Fibroblast of skin of right quadriceps (primary cell): ENCODE measurements at places on chromosomes 13 and 19.

DNA sequence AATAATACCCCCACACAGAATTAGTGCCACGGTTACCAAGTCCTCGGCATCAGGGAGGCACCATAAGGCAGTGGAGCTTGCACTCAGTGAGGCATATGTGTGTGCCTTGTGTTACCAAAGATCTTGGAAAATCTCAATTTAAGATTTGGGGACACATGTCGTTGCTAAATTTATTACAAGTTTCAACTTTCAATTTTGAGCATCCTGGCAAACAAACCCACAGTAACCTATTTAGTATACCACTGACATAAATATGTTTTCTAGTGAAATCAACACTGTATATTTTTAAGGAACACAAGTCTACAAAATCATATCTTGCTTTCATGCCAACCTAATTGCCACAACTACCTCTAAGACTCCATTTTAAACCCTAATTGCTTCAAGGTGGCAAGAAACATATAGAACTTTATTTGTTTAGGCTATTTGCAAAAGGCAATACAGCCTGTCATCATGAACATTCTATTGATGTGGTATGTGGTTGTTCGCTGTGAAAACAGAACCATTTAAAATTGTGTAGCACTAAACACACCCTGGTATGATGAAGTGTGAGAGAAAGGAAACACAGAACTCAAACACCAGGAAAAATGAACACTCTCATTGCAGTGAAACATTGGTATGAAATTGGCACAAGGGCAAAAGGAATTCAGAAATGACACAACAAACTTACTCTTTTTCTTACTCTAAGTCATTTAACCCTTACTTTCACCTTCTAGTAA, 531.1 kb downstream of the IRS2 start:
- peak; percentile 40 for DNase-seq

DNA sequence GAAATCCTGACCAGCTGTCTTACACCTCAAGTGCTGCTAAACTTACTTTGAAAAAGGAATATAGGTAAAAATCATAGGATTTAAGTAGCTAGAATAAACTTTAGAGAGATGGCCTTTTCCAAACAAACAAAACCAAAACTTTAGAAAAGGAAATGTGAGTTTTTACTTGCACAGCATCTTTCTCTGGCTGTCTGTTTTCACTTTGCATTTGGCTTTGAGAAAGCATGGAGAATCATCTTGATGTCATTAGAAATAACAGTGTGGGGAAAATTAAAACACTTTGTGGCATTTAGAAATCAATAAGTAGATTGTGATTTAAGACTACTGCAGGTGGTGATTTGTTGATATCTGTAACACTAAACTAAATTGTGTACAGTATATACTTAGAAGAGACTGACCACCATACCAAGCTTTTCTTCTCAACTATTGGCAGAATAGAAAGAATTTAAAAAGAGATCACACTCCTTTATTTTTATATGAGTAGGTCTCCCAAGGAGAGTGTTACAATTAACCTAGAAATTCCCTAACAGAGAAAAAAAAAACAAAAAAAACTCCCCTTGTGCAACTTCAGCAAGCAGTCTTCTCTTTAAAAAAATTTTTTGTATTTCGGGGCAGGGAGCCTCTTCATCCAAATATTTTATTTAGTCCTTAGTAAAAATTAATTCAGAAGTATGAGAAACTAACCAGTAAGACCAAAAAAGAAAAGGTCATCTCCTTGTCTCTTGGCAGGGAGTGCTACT, 6.1 kb downstream of the WDFY2 start:
- no peak for DNase-seq

GRCh38 chr13:32905063-32905863, 111.0 kb upstream of the KL start:
- peak; percentile 64 for DNase-seq

DNA sequence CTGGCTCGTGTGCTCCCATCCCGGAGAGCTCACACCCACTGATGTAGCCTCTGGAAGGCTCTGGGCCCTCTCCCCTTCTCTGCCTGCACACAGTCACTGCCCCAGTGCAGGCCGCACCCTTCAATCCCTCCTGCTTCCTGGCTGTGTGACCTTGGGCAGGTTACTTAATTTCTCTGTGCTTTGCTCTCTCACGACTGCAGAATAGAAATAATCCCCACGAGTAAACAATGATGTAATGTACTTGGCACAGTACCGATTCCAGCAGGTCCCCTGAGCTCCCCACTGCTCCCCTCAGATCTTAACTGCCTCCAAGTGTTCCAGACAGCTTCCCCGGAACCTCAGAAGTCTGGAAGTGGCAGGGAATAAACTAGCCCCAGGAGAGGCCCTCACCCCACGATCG, 16.1 kb downstream of the LIG1 start:
- no peak for DNase-seq

DNA sequence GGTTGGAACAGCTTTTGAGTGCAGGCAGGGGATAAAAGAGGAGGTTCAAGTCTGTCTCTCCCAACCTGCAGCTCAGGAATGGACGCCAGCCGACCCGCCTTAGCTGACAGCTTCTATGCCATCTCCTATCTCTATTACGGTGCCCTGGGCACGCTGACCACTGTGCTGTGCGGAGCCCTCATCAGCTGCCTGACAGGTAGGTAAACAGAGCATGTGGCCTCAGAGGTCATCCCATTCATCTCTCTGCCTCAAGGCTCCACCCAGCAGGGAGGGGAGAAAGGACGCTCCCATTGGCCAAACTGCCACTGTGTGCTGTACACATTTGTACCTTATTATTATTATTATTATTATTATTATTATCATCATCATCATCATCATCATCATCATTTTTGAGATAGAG, 16.5 kb downstream of the SLC5A5 start:
- no peak for DNase-seq

- peak; percentile 57 for DNase-seq
Measured at GRCh38 chr13:34410678-34411077, 531.4 kb upstream of the NBEA start.

- DNase-seq, result no peak
Measured at GRCh38 chr19:52789440-52789839, 2.8 kb upstream of the ZNF600 start.

DNA sequence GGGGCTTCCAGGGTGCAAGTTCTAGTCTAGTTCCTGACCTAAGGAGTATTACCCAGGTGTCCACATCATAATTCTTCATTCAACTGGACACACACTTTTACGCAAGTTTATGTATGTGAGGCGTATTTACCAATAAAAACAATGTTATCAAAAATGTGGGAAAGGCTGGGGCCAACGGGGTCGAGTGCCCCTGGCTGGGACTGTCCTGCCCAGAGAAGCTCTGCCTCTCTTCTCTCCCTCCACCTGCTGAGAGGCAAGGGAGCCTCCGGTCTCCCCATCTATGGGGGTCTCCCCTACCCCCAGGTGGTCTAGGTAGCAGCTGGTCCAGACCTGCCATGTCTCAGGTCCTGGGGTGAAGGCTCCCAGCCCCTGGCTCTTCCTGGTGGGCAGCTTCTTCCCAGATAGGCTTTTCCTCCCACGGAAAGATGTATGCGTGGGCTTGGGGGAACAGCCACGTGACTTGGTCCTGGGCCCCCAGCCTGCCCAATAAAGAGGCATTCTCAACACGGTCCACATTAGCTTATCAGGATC, 132.4 kb downstream of the USP12 start:
- DNase-seq, result no peak

- DNase-seq, result no peak
Measured at GRCh38 chr19:39128516-39129079, 3.0 kb downstream of the PAK4 start.

DNA sequence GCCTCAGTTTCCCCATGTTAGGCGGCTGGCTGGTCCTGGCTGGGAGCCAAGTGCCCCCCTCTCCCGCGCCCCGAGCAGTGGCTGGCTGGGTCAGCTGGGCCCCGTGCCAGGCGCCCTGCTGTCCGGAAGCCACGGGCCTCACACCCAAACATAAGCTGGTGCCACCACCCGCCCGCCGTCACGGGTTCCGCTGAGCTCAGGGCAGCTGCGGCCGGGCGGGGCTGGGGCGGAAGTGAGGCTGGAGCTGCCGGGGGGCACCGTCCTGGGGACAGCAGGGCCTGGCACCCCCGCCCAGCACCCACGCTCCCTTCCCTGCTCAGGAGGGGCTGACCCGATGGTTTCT, 19.3 kb downstream of the HCN2 start:
- DNase-seq, result no peak

- no peak for DNase-seq
Measured at GRCh38 chr19:963486-963951, 20.6 kb upstream of the WDR18 start.

GRCh38 chr19:10899151-10899653, 27.8 kb downstream of the CARM1 start:
- DNase-seq, result no peak

DNA sequence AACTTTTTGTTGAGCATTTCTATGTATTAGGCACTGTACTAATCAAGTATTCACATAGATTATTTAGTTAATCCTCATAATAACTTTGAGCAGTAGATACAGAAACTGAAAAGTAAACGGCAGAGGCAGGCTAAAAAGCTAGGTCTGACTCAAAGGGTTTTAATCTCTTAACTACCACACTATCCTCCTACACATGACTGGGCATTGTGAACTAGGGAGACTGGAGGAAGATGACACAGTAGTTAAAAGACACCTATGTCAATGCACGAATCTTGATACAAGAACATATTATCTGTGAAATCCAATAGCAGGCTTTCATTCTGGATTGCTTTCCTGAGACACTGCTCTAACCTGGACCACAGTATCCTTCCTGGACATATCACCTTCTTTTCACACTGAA, 36.3 kb downstream of the MICU2 start:
- no peak for DNase-seq

- no peak for DNase-seq
Measured at GRCh38 chr13:79060216-79060615, 345.8 kb downstream of the RBM26 start.

GRCh38 chr13:49113526-49114286, 106.4 kb upstream of the MLNR start:
- DNase-seq, result peak; percentile 53

DNA sequence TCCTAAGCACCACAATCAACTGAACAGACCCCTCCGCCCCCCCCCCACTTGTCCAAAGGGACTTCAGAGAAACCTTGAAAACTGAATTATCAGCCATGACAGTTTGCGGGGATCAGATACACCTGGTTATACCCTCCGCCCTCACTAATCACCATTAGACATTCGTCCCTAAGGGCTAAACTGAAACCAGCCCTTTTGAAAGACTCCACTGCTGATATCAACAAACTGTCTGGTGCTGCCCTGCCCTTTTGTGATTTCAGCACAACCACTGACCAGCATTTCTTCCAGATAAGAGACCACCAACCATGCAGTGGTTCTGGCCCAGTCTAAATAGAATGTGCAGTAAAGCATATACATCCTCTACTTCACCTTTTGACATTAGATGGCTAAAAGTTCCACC, 1422.9 kb downstream of the EFNB2 start:
- no peak for DNase-seq

- DNase-seq, result no peak
Measured at GRCh38 chr19:17423429-17424208, 3.8 kb downstream of the MVB12A start.

DNA sequence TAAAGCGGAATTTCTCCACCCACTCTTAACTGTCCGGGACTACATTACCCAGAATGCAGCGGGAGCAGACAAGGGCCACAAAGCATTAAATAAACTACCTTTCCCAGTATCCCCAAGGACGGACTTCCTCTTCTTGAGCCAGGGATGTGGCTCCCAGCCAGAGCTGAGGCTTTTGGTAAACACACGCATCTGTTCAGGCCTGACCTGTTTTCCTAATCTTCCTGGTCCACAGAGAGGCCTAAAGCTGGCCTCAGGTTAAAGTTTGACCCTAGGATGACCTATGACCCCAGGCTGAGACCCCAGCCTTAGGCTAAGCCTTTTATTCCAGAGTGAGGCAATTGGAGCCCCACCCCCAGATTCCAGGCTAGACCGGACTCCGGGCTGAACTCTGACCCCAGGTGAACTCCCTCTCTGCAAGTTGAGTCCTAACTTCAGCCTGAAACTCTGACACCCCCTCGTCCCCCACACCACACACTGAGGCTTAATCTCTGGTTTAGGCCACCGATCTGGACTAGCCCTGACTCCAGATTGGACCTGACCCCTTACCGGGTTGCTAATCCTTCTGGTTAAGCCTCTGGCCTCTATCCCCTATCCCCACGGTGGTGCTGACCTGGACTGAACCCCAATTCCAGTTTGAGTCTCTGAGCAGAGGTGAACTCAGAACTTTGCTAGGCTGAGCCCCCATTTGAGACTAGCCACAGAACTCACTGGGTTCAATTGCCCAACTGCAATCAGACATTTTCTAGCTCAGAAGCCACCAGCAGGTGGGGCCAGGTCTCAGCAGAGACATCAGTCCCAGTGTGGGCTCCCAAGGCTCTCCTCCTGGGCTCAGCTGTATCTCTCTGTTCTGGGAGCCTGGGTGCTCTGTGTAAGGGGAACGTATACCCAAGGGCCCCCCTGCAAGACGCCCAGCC, 750 bp upstream of the GPR108 start:
- peak; percentile 86 for DNase-seq

GRCh38 chr13:87123987-87124784, 547.0 kb upstream of the SLITRK5 start:
- peak; percentile 99 for DNase-seq

DNA sequence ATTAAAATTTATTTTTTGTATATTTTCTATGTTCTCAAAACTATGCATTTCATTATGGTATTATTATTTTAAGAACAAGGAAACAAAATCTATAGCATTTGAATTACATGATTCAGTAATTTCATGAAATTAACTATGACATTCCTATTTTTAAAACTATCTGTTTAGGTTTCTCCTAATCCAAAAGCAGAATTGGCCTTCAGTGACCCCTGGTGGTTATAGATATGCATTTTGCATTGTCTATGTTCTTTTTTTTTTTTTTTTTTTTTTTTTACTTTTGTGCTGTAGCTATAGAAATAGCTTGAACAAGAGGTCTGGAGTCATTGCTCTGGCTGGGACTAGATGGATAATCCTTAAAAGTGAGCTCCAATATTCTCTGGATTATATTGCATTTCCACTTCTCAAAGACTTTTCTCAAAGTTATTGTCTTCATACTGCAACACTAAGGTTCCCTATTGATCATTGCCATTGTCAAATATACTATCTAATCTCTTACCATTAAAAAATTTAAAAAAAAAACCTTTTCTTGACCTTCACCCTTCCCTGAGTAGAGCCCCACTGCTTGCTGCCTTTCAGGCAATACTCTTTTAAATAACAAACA, 15.9 kb upstream of the DNAJC3 start:
- DNase-seq, result peak; percentile 57

GRCh38 chr13:32720026-32720425, 133.8 kb downstream of the PDS5B start:
- DNase-seq, result peak; percentile 8

- DNase-seq, result no peak
Measured at GRCh38 chr19:11264452-11265176, 2.3 kb upstream of the DOCK6 start.
